Activated T-cell treated with anti-CD3 and anti-CD28 coated beads for 1 hour (primary cell): ENCODE measurements at places on chromosomes 6 and 20.

DNA sequence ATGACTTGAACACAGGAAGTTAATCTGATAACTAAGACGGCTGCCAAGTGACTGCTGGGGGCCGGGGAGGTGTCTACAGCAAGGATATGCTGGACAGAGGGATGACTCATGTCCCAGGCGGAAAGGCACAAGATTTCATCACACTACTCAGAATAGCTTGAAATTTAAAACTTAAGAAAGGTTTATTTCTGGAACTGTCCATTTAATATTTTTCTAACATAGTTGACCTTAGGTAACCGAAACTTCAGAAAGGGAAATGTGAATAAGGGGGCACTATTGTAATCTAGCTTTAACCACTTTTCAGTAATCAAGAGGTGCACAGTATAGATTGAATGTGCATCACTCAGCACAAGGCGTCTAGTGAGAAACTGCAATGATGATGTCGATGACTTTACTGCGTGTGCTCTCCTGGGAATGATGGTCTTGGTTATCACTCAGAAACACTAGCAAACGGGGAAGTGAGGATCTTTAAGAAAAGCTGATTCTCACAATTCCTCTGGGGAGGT, 171.5 kb downstream of the QKI start:
- DNase-seq, result no peak

GRCh38 chr20:1822564-1823449, 72.4 kb upstream of the SIRPA start:
- DNase-seq, result no peak

DNA sequence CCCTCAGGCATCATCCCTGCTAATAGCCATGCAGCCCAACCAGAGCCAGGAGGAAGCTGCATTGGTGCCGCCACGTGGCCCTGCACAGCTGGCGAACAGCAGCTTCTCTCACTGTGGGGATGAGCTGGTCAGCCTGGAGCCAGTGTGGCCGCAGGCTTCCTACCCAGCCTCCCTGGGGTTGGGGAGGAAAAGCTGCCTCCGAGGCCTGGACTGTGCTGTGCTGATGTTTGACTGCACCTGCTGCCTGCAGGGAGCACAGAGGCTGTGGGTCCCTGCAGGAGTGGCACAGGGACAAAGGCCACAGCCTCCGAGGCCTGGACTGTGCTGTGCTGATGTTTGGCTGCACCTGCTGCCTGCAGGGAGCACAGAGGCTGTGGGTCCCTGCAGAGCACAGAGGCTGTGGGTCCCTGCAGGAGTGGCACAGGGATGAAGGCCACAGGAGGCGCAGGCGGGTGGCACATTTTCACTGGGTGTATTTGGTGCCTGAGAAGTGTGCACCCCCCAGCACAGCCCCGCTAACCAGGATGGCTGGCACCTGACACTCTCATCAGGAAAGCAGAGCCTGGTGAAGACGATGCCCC, 83.9 kb downstream of the DLL1 start:
- no peak for DNase-seq

GRCh38 chr6:42454428-42454791, 2.7 kb upstream of the TRERF1 start:
- DNase-seq, result no peak

- no peak for DNase-seq
These were observed 101.8 kb downstream of the KLHL32 start for GRCh38 chr6:97026298-97026697.

DNA sequence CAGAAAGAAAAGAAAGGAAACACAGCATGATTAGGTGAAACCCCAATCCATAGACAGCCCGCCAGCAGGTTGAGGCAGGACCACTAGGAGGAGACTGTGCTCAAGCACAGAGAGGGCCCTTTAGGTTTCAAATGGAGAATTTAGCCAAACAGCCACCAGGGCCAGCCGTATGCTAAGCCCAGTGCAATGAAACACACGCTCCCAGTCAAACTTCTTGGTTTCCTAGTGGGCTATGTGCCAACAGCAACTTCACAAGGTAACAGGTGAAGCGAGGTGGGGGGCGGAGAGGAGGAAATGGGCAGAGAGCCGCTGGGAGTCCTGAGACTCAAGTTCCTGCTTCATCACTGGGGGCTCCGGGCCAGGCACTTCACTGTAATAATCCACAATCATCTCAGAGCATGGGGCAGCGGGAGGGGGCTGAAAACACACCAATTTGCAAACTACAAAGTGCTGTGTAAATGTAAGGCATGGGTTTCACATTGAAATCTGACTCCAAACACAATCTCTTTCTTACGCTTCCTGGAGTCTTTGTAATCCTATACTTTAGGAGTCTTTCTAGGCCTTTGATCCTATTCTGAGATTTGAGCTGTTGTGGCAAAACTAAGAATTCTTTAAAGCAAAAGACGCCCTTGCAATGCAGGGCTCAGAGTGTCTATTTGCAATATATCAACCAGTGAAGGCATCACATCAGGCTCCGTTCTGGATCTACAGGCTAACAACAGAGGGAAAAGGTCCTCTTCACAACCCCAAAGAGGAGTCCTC, 117.3 kb downstream of the OPRM1 start:
- peak; percentile 42 for DNase-seq

DNA sequence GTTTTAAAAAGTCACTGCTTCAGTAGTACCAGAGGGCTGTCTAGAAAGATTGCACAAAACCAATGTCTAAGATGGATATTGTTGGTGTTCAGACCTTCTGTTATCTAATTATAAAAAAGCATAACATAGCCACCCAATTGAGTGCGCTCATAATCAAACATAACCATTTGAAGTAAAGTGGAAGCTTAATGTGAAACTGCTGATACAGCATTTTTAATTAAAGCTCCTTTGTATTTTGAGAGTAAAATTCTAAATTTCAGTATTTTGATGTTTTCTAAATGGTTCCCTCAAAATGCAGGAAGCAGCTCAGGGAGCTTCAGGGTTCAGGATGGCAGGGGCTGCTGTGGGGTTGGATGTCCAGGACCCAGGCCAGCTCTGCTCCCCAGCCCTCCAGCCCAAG, 291.8 kb upstream of the ZFP64 start:
- DNase-seq, result no peak

DNA sequence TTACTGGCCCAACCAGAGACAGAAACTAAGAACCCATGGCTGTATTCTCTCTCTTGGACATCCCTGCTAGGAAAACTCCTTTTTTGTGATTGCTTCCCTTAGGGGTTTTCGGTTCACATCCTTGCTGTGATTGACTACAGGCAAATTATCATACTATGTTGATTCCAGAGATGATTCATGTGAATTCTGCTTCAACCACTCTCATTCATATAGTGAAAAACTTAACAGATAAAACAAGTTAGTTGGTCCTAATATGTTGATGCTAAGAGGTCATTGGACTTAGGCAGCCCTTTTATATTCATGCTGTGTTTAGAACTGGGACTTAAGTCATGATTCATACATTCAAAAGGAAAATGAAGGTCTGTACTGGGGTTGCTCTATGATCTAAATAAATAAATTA, 76.9 kb upstream of the CCN2 start:
- no peak for DNase-seq

GRCh38 chr6:31888276-31889258, 8.9 kb downstream of the EHMT2 start:
- DNase-seq, result peak; percentile 60

DNA sequence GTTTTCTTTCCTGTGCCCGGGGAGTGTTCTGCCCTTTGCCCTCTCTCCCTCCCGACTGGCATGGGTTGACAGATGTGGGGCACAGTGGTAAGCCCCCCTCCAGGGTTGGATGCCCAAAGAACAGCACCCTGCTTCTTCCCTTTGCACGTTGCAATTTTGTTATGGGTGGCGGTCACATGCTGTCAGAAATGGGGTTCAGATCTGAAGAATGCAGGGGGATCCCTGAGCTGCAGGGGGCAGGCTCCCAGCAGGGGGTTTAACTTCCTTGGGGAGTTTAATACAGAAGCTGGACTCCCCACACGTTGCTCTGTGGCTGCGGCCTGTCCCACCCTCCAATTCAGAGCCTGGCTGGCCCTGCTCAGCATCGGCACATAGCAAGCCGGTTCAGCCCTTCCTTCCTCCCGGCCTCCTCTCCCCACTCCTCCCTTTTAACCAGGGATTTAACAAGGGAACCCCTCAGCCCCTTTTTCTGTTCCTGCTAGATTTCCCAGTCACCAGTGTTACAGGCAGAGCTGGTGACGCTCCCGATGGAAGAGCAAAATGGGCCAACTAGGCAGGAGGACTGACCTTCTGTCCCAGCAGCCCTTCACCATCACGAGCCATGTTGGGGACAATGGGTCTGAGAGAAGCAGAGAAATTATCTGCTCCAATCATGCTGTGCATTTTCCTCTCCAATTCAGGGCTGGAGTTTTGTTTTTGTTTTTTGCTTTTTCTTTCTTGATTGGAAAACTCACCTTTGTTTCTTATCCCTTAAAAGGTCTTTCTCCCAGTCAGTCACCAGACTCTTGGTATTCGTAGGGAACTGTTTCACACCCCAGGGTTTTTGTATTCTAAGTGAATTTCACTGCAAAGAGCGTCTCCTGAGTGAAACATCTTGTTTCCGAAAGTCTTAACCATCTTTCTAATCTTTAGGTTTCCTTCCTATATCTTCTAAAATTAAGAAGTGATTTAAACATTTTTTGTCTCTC, 6.8 kb downstream of the FOXF2 start:
- no peak for DNase-seq

DNA sequence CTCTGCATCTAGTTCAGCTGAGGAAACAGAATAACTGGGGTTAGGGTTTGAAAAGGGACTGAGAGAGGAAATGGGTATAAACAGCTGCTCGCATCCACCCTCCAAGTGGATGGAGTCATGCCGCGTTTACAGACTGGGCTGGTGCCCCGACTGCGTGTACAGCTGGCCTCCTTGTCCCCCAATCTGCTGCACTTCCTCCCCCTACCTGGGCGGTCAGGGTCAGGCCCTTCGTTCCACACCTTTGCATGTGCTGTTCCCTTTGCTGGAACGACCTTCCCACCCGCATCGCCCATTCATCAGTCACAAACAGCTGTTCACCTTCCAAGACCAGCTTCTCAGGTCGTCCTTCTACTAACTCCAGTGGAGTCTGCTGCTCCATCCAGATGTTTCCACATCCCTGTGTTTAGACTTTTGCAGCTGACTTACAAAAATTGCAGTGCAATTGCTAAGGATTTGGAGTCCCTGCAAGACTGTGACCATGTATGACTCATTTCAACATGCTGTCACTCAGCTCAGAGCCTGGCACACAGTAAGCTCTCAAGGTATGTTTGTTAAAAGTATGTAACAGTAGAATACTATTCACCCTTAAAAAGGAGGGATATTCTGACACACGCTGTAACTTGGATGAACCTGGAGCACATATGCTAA, 129.3 kb downstream of the DTNBP1 start:
- DNase-seq, result no peak

DNA sequence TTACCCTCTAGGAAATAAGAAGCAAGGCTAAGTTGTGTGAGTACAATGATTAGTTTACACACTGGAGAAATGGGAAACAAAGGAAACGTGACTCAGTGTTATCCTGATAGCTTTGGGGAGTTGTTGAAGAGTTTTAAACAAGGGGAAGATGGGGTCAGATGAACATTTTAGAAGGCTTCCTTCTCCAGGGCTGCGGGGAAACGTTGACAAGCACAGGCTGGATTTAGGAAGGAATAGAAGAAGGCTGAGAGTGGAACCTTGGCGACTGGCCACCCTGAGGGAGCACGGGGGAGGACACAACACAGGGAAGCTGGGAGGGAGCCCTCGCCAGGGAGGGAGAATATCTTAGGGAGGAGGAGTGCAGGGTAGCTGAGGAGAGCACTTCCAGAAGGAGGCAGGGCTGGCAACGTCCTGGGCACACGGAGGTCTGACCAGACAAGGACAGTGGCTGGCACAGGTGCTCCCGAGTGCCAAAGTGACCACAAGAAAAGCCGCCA, 134.7 kb downstream of the AIG1 start:
- no peak for DNase-seq

DNA sequence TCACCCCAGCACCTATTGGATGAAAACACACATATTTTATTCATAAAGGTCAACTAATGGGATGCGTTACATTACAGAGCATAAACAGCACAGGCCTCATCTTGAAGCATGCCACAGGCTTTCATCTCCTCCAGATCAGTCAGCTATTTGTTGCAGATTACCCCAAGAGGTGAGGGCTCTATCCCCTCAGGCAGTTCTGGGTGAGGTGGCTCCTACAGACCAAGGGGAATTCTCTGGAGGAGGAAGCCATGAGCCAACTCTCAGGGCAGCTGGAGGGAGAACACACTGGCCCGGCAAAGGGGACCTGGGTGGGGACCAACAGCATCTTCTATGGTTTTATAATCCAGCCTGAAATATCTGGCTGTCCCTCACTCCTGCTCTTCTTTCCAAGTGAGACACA, 126.4 kb upstream of the BTBD3 start:
- DNase-seq, result no peak

DNA sequence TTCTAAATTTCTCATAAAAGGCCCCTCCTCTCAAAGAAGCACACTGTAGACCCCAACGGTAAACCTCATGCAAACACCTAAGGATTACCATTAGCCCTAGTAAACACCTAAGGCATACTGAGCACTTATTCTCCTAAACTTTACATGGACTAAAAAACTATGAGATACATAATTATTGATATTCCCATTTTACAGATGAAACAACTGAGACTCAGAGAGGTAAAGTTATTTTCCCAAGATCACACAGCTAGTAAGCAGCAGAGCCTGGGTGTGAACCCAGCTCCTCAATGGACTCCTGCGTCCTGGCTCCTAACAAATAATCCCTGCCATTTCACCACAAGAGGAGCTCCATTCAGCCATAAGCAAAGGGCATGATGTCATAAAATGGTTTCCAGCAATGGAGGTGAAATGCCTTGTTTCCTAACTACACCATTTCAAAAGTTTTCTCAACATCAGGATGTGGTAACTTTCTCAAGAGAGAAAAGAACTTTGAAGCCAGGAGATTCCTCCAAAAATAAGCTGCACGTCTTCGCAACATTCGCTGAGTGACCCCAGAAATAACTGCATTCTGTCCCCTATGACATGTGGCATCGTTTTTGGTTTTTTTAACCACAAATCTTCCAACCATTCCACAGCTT, 4.1 kb downstream of the ATP9A start:
- DNase-seq, result no peak

DNA sequence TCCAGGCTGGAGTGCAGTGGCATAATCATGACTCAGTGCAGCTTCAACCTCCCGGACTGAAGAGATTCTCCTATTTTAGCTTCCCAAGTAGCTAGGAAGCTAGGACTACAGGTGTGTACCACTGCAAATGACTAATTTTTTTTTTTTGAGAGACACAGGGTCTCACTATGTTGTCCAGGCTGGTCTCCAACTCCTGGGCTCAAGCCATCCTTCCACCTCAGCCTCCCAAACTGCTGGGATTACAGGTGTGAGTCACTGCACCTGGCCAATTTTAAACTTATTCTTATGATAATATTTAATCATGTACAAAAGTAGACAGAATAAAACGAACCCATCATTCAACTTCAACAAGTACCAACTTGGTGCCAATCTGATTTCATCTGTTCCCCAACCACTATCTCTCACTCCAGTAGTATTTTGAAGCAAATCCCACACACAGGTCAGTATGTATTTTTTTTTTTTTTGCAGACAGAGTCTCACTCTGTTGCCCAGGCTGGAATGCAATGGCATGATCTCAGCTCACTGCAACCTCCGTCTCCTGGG, 32.5 kb downstream of the BCL2L1 start:
- DNase-seq, result no peak

GRCh38 chr6:19603721-19604120, 233.4 kb upstream of the ID4 start:
- no peak for DNase-seq
